ENCODE measurements at places on chromosomes 12 and 14. TPM values are rescaled to one million over a fixed set of nuclear protein-coding genes. Genes with fewer than 3 reads are reported as not detected.

The NFATC4 gene
- polyA plus RNA-seq: 572 TPM

The EXD2 gene
- 4.5 TPM for polyA plus RNA-seq

The TAS2R42 gene
- not detected for polyA plus RNA-seq

The HSPB8 gene
- polyA plus RNA-seq: 99.4 TPM

The PPFIA2 gene
- polyA plus RNA-seq: 11.0 TPM

The NELL2 gene
- polyA plus RNA-seq: 3.8 TPM

The AQP5 gene
- polyA plus RNA-seq: not detected

The USP5 gene
- 26.7 TPM for polyA plus RNA-seq

- H3K27me3 ChIP-seq: no peaks in the 10 kb centered on the region
- no peak for DNase-seq
- no peak within 1 kb of the TSS for H3K27ac ChIP-seq
- no peaks in the 10 kb centered on the region for H3K36me3 ChIP-seq
- no peak within 1 kb of the TSS for H3K4me3 ChIP-seq
Observed at GRCh38 chr14:21057803-21058675, at the start of gene RNASE8. Gene RNASE8, plus strand, starts transcription at chr14:21057822. Its CDS starts 71 bp downstream, at chr14:21057893.

DNA sequence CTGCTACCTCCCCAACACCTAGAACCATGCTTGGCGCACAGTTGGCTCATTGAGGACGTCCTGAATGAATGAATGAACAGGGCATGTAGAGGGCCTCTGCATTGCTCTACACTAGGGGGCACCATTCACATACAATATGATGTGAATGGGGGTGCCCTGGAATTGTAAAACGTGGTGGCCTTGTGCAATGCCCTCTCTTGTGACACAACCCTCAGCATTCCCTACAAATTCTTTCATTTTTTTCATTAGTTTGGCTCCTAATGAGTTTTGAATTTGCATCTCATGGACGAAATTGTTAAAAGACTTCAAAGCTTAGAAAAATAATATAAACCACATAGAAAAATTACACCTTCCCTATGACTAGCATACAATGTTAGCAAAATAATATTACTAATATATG, 2.3 kb upstream of the DIO2 start:
- no peak for DNase-seq
- no peaks in the 10 kb centered on the region for H3K4me1 ChIP-seq
- H3K27me3 ChIP-seq: no peaks in the 10 kb centered on the region

DNA sequence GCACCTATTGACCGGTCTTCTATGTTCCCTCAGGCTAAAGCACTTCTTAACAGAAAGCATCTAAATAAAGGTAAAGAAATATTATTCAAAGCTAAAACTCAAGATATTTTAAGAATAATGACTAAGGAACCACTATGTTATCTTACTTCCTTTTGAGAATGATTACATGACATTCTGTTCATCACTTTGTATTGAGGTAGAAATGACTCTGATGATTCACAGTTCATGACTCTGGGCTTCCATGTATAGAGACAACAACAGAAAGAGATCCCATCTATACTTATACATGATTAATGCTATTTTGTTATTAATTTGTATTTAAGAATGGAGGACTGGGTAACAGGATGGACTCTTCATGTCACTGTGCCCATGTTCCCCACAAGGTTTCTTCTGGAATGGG, 218.3 kb upstream of the OR4E1 start:
- no peaks in the 10 kb centered on the region for H3K27me3 ChIP-seq
- no peak overlapping the region for H3K27ac ChIP-seq
- H3K36me3 ChIP-seq: no peaks in the 10 kb centered on the region
- H3K4me1 ChIP-seq: no peaks in the 10 kb centered on the region

- no peaks in the 10 kb centered on the region for H3K4me1 ChIP-seq
- no peak overlapping the region for H3K27ac ChIP-seq
- no peak for DNase-seq
- H3K36me3 ChIP-seq: peaks cover 2% of the 10 kb centered on the region
- no peak overlapping the region for H3K4me3 ChIP-seq
Observed at GRCh38 chr14:54535126-54535525, 25.4 kb downstream of the CGRRF1 start.

- H3K27ac ChIP-seq: peak overlapping the region; percentile 66
- no peaks in the 10 kb centered on the region for H3K36me3 ChIP-seq
- H3K27me3 ChIP-seq: no peaks in the 10 kb centered on the region
- peak; percentile 90 for DNase-seq
- no peaks in the 10 kb centered on the region for H3K4me1 ChIP-seq
Observed at GRCh38 chr14:100285021-100285912, 21.0 kb downstream of the SLC25A29 start.

GRCh38 chr12:97960741-97961608, 498.4 kb downstream of the RMST start:
- no peaks in the 10 kb centered on the region for H3K4me1 ChIP-seq
- no peak for DNase-seq
- no peaks in the 10 kb centered on the region for H3K36me3 ChIP-seq
- H3K4me3 ChIP-seq: no peak overlapping the region
- no peak overlapping the region for H3K27ac ChIP-seq

DNA sequence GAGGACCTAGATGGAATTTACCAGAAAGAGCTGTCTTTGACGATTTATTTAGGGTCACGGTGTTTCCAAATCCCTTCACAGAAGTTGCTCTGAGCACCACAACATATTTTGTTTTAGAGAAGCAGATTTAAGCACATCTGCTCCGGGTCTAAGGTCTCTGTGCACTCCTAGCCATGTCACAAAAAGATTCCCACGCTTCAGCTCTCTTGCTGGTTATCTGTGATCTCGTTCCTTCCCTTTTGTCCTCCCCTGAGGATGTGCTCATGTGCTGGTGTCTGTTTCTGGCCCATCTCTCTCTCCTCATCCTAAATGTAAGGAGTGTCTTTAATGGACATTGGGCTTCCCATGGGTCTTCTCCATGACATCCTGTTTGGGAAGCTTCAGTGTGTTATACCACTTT, 53.7 kb upstream of the GNPNAT1 start:
- no peak overlapping the region for H3K4me3 ChIP-seq
- DNase-seq: no peak
- H3K27ac ChIP-seq: peak overlapping the region; percentile 83
- H3K27me3 ChIP-seq: no peaks in the 10 kb centered on the region
- no peaks in the 10 kb centered on the region for H3K4me1 ChIP-seq

- no peaks in the 10 kb centered on the region for H3K27me3 ChIP-seq
- H3K4me1 ChIP-seq: no peaks in the 10 kb centered on the region
Observed at GRCh38 chr14:38217553-38217952, 9.8 kb downstream of the SSTR1 start.

DNA sequence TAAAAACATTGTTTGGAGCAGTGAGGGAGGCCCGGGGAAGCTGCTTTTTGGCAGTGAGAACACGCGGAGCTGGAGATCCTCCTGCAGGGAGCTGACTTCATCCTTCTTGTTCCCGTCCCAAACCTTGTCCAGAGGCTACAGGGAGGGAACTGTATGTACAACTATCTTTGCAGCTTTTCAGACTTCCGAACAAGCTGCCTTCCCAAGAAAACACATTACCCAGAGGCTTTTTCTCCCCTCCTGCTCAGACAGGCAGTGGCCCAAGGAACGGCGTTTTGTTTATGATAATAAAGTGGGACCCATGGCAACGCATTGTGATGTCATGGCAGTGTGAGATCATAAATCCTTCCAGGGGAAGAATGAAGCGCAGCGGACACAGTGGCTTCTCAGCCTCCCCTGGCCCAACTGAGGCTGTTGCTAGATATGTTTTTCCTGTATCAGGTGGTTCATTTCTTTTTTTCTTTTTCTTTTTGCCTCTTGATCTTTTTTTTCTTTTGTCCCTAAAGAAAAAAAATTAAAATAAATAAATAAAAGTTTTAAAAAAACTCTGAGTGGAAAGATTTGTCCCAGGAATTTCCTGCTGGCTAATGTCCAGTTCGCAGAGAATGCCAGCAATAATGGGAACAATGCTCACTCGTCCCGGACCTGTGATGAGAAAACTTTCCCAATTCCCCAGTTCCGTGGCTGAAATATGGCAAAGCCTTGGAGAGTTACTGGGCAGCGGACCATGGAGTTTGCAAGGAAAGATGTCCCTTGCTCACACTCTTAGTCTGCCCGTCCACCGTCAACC, 103.4 kb upstream of the MAP1LC3B2 start:
- H3K4me3 ChIP-seq: no peak overlapping the region
- peak; percentile 89 for DNase-seq
- H3K27me3 ChIP-seq: no peaks in the 10 kb centered on the region
- no peaks in the 10 kb centered on the region for H3K4me1 ChIP-seq
- no peaks in the 10 kb centered on the region for H3K36me3 ChIP-seq

- no peaks in the 10 kb centered on the region for H3K27me3 ChIP-seq
- no peaks in the 10 kb centered on the region for H3K36me3 ChIP-seq
- H3K4me1 ChIP-seq: no peaks in the 10 kb centered on the region
Observed at GRCh38 chr14:25411781-25412757, 362.1 kb upstream of the STXBP6 start.

DNA sequence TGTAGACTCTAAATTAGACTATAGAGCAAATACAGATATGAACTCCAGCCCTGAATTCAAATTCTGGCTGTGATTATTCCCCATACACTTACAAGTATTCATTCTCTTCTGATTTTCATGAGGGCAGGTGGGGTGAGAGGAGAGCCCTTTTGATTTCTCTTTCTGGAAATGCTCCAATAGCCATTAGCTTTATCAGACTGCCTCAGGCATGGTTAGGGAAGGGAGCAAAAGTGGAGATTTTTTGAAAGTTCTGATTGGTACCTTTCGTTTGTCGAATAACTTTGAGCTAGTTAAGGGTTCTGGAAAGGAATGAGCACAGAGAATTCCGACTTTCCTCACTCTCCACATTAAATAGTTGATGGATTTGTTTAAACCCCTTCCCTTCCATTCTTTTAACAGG, 7.8 kb downstream of the HOXC5 start:
- no peaks in the 10 kb centered on the region for H3K4me1 ChIP-seq
- no peaks in the 10 kb centered on the region for H3K36me3 ChIP-seq
- H3K27ac ChIP-seq: no peak overlapping the region
- H3K27me3 ChIP-seq: no peaks in the 10 kb centered on the region

GRCh38 chr14:33120341-33120740, 181.7 kb downstream of the NPAS3 start:
- no peaks in the 10 kb centered on the region for H3K27me3 ChIP-seq
- no peak for DNase-seq
- no peak overlapping the region for H3K27ac ChIP-seq
- no peaks in the 10 kb centered on the region for H3K36me3 ChIP-seq
- no peak overlapping the region for H3K4me3 ChIP-seq

DNA sequence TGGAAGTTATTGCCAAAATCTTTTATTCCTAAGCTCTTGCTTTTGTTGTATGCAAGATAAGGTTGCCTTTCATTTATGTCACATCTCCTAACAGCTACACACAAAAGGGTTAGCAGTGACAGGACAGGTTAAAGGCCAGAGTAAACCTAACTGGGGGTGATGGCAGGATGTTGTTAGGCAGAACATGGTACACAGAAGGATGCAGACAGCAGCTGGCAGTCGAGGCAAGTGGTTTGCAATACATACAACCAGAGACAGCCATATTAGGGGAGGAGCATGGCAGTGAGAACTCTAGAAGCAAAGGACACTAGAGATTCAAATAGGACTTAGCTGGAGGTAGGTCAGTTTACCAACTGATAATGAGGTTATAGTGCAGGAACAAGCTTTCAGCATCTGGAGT, 2.7 kb upstream of the ABCD2 start:
- peaks cover 2% of the 10 kb centered on the region for H3K4me1 ChIP-seq
- H3K4me3 ChIP-seq: no peak overlapping the region
- no peak for DNase-seq
- no peaks in the 10 kb centered on the region for H3K36me3 ChIP-seq
- H3K27me3 ChIP-seq: no peaks in the 10 kb centered on the region

- no peaks in the 10 kb centered on the region for H3K4me1 ChIP-seq
- no peak overlapping the region for H3K27ac ChIP-seq
- no peak overlapping the region for H3K4me3 ChIP-seq
- H3K27me3 ChIP-seq: no peaks in the 10 kb centered on the region
- H3K36me3 ChIP-seq: no peaks in the 10 kb centered on the region
- no peak for DNase-seq
Observed at GRCh38 chr12:127238107-127238506, 1028.9 kb upstream of the TMEM132C start.

DNA sequence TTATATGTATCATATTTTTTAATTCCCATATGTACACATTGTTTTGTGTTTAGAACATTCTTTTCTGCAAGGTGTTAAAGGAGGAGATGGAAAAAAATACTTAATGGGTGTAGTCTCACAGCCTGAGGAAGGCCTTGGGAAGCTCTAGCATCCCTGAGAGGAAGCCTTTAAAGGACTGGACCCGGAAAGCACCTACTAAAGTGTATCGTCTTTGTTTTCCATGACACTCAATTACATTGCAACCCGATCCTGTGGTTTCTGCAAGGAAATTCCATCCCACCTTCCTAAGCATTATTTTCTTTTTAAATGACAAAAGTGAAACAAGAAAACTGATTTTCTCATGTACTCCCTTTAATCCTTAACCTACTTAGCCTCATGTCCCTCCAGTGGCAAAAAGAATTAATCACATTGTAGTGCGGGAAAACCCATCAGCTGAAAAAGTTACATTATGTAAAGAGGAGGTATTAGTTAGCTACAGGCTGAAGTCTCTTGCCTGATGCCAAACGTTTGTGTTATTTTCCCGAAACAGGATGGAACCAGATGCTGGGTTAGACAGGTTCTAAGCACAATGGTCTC, 147.8 kb upstream of the CPSF6 start:
- no peak overlapping the region for H3K27ac ChIP-seq
- no peak overlapping the region for H3K4me3 ChIP-seq
- H3K27me3 ChIP-seq: no peaks in the 10 kb centered on the region
- no peaks in the 10 kb centered on the region for H3K36me3 ChIP-seq
- DNase-seq: no peak

DNA sequence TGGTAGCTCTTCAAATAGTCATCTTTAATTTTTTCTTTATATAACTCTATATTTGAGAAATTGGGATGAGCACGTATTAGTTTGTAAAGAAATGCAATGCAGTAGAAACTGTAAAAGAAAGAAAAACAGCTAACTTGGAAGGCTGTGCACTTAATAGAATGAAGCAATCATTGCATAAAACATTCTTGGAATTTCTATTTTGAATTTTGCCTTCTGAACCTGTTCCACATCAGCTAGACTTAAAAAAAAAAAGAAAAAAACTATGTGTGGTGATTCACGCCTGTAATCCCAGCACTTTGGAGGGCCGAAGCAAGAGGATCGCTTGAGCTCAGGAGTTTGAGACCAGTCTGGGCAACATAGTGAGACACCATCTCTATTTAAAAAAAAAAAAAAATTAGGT, 29.4 kb downstream of the SCN8A start:
- DNase-seq: no peak
- H3K27ac ChIP-seq: no peak overlapping the region
- H3K27me3 ChIP-seq: no peaks in the 10 kb centered on the region
- no peaks in the 10 kb centered on the region for H3K36me3 ChIP-seq
- H3K4me1 ChIP-seq: no peaks in the 10 kb centered on the region

- DNase-seq: no peak
- H3K27ac ChIP-seq: no peak overlapping the region
- H3K27me3 ChIP-seq: no peaks in the 10 kb centered on the region
- H3K36me3 ChIP-seq: no peaks in the 10 kb centered on the region
Observed at GRCh38 chr12:65500091-65500900, 221.8 kb downstream of the MSRB3 start.

DNA sequence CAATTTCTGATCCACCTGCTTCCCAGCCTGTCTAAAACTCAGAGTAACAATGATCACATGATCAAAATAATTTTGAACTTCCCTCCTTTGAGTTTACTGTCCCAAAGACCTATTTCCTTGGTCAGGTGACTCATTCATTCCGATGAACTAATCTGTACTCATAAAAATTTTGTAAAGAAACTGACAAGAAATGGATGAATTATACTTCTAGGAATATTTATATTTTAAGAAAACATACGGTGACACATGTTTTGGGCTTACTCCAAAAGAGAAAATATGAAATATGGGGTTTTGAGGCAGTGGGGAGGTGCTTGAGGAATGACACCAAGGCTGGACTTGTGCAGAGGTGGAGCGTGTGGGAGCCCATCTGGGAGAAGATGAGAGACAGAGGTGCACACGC, 42.0 kb downstream of the GUCY2C start:
- H3K36me3 ChIP-seq: no peaks in the 10 kb centered on the region
- H3K27me3 ChIP-seq: no peaks in the 10 kb centered on the region
- no peak overlapping the region for H3K4me3 ChIP-seq
- no peaks in the 10 kb centered on the region for H3K4me1 ChIP-seq
- DNase-seq: no peak
- no peak overlapping the region for H3K27ac ChIP-seq

Measured in aorta (tissue), 5 donors.